Activated CD8-positive, alpha-beta memory T cell treated with anti-CD3 and anti-CD28 coated beads for 1 hour (primary cell): ENCODE measurements at places on chromosomes 12 and 14.

GRCh38 chr12:92133795-92134637, 11.6 kb downstream of the BTG1 start:
- DNase-seq = no peak

- DNase-seq = no peak
Measured at GRCh38 chr14:95472819-95473251, 43.6 kb downstream of the SYNE3 start.

DNA sequence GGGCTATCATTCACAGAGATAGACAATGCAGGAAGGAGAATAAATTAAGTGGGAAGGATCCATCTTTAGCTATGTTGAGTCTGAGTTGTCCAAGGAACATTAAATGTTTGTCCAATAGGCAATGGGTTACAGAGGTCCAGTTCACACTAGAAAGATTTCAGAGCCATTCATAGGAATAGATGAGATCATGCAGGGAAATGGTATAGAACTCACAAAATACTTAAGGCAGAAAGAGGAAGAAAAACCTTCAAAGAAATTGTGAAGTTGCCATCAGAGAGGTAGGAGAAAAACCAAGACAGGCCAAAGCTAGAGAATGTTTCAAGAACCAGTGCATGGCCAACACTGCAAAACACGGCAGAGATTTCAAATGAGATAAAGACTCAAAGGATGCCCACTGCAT, 94.1 kb downstream of the PHLDA1 start:
- DNase-seq = no peak

- DNase-seq = no peak
Measured at GRCh38 chr12:104935886-104936285, 22.2 kb downstream of the SLC41A2 start.

DNA sequence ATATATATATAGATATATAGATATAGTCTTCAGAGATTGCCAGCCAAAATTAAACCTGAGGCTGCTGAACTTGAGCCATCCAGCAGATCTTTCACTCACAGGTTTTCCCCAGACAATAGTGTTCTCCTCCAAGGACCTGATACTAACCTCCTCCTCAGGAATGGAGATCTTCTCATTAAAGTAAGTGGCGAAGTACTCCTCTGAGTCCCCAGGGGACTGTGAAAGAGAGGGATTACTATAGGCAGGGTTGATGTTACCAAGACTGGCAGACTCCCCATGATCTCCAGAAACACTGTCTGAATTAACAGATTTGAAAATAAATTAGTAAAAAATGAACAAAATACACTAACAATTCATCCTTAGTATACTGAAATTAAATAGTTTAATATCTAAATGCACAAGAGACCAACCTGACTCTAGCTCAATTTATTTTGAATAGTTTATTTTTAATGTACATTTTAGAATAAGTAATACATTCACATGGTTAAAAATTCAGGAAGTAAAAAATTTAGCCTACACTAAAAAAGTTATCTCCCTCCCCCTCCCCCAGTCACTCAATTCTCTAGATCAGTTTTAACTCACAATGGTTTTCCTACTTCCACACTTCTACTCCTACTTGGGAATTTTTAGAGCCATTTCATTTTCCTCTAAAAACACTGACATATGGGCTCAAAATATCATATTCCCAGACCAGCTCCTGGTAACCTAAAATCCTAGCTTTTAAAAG, 17.7 kb downstream of the SLC11A2 start:
- DNase-seq = no peak

DNA sequence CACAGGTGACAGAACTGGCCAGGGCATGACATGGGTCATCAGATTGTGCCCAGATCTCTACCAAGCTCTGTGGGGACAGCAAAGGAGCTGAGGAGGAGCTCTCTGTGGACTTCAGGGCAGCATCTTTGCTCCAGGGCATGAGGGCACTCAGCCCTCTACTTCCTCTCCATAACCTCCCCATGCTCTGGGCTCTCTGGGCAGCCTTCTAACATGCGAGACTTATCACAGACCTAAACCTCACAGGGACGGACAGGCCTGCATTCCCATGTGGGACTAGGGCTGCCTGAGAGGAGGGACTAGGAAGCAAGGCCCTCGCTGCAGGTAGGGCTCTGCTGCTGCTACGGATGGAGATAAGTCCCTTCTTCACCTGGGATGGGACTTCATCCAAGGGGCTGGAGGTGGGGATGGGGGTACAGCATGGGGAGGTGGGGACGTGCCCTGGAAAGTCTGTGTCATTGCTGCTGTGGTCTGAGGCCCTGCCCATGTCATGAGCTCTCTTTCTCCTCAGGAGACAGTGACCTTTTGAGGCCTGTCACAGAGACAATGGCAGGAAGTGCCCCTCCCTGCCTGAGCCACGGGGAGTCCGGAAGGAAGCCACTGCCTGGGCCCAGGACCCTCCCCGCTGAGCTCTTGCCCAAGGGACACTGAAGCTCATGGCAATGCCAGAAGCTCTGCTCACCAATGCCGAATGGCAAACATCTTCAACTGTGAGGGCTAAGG, 44.1 kb downstream of the PITPNM2 start:
- DNase-seq = peak; percentile 18

DNA sequence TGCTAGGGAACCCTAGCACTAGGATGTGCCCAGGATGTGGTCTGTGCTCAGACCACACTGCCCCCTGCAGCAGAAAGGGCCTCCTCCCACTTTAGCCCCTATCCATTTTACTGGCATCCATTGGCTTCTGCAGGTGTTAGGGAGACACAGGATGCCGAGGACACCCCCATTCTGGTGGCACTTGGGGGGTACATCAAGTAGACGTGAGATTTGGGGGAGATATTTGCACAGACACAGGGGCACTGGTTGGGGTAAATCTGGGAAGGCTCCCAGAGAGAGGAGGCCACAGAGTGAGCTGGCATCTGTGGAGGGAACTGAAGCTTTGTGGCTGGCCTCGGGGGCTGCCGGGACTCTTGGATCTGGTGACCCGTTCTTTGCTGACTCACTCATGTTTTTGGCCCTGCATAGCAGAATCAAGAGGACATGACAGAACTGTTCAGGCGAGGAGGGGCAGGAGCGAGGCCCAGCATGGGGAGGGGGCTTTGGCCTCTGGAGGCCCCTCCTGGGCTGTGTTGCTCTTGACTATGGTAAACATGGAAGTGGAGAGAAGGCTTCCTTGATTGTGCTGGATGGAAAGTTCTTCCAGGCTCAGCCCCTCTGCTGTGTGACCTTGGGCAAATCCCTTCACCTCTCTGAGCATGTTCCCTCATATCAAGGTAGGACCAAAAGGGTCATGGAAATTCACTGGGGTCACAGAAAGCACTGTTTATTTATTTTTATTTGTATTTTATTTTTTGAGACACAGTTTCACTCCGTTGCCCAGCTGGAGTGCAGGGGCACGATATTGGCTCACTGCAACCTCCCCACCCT, 1.8 kb downstream of the PLBD2 start:
- DNase-seq = no peak

GRCh38 chr14:47674543-47675465, 601 bp downstream of the MDGA2 start:
- no peak for DNase-seq

DNA sequence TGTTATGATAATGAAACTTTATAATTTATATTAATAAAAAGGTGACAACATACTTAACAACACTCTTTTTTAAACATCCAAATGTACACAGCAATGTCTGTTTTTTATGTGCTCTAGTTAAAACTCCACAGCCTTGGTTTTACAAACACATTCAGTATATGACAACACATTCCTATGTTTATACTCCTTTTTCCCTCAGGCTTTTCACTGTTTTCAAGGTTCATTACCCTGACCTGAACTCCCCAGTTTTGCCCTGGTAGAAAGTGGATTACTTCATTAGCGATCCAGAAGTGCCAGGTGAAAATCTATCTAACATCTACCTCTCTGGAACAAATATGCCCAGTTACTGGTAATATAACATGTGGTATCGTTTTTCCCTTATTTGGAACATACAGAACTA, 340.2 kb upstream of the DDHD1 start:
- no peak for DNase-seq

DNA sequence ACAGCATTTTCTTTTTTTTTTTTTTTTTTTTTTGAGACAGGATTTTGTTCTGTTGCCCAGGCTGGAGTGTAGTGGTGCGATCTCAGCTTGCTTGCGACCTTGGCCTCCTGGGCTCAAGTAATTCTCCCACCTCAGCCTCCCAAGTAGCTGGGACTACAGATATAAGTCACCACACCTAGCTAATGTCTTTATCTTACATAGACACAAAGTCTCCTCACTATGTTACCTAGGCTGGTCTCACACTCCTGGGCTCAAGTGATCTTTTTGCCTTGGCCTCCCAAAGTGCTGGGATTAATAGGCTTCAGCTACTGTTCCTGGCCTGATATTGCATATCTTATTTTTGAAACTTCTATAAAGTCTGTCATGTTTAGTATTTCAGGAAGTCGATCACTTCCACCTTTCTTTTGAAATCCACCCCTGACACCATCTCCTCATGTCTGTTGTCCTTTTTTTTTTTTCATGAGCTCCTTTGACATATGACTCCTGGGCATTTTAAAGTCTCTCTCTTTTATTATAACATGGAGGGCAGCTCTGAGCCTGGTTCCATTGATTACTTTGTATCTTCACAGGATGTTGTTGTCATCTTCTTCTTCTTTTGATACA, 5.9 kb upstream of the A2ML1 start:
- DNase-seq = no peak

GRCh38 chr12:25186788-25187402, 8.1 kb downstream of the DNAI7 start:
- DNase-seq = no peak

- no peak for DNase-seq
Measured at GRCh38 chr12:64660237-64661018, 50.1 kb downstream of the RASSF3 start.

DNA sequence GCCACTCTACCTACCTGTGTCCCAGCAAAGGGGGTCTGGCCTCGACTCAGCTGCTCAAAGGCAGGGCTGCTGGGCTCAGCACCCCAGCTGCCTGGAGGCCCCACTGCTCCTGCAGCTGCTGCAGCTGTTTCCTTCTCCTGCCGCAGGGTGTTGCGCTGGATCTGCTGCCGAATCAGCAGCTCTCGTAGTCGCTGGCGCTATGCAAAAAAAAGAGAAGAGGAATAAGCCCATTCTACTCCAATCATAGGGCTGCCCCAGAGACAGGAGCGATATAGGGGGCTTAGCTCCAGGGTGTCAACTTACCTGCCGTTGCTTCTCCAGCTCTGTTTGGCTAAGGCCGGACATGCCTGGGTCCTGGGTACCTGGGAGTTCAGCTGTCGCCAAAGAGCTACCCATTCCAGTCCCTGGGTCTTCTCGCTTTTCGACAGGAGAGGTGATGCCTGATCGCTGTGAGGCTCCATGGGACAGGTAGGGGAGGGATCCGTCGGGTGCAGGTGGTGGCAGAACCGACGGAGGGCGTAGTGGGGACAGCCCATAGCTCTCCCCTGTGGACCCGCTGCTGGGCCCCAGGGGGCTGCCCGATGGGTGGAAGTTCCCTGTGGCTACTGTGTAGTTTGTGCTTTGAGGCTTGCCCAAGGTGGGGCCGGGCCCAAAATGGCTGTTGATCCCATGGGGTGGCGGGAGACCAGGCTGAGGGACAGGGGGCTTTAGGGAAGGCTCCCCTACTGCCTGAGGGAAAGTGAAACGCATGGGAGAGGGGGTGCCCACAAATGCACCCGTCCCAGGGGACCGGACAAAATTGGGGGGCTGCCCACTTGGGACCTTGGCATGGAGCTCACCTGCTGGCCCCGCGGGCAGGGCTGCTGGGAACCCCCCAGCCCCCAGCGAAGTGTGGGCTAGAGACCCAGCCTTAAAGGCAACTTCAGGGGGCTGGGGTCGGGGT, 20.9 kb downstream of the KMT2D start:
- no peak for DNase-seq

- DNase-seq = no peak
Measured at GRCh38 chr14:99183716-99184115, 88.3 kb downstream of the BCL11B start.

DNA sequence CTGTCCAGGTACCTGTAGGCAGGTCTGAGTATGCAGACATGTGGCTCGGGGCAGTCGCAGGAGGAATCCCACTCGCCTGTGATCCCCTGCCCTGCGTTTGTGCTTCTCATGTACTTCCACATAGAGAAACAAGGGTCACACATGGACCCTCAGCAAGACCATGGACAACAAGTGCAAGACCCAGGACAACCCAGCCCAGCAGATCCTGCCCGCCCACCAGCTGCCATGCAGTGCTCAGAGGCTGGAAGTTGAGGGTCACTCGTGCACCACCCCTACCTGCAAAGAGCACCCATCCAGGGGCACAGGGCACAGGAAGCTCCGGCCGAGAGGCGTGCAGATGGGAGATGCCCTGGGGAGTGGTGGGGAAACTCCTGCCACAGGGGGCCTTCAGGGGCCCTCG, 67.5 kb upstream of the C14orf180 start:
- no peak for DNase-seq

- DNase-seq = no peak
Measured at GRCh38 chr14:106269029-106269428, 742.6 kb downstream of the TMEM121 start.

DNA sequence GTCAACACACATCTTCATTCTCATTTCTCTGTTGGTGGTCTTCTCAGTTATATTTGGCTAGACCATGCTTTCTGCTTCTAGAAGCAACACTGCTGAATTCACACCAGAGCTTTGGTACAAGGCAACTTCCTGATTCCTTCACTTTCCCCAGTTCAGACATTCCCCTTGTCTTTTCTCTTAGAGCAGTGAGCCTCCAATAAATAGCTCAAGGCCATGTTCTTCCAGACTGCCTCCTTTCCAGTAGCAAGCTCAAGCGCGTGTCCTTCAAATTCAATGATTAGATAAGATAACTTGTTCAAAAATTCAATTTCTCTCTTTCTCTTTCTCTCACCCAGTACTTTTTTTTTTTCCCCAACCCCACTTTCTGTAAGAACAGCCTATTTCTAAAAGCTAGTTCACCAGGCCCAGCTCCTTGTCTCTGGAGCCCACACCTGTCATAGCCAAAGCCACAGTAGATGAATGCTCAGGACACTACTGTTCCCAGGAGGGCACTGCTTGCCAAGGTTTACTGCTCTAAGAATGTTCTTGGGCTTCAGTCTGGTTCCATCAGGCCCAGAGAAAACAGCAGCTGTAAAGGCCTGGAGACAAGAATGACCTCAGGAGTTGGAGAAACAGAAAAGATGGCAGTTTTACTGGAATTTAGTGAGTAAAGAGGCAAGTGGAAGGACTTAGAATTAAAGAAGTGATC, 17.7 kb downstream of the TBK1 start:
- DNase-seq = no peak

DNA sequence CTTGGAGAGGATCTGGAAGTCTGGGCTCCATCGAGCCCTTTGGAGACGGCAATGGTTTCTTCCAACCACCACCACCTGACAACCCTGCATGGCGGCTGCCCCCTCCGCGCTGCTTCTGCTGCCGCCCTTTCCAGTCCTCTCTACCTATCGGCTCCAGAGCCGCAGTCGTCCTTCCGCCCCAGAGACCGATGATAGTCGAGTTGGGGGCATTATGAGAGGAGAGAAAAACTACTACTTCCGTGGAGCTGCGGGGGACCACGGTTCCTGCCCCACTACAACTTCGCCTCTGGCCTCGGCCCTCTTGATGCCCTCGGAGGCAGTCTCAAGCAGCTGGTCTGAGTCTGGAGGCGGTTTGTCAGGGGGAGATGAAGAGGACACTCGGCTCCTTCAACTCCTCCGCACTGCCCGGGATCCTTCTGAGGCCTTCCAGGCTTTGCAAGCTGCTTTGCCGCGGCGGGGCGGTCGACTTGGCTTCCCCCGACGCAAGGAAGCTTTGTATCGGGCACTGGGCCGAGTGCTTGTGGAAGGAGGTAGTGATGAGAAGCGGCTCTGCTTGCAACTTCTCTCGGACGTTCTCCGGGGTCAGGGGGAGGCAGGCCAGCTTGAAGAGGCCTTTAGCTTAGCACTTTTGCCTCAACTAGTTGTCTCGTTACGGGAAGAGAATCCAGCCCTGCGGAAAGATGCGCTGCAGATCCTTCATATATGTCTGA, 499 bp downstream of the TOGARAM1 start:
- peak; percentile 18 for DNase-seq
